ENCODE measurements at places on chromosomes 13 and 19.

DNA sequence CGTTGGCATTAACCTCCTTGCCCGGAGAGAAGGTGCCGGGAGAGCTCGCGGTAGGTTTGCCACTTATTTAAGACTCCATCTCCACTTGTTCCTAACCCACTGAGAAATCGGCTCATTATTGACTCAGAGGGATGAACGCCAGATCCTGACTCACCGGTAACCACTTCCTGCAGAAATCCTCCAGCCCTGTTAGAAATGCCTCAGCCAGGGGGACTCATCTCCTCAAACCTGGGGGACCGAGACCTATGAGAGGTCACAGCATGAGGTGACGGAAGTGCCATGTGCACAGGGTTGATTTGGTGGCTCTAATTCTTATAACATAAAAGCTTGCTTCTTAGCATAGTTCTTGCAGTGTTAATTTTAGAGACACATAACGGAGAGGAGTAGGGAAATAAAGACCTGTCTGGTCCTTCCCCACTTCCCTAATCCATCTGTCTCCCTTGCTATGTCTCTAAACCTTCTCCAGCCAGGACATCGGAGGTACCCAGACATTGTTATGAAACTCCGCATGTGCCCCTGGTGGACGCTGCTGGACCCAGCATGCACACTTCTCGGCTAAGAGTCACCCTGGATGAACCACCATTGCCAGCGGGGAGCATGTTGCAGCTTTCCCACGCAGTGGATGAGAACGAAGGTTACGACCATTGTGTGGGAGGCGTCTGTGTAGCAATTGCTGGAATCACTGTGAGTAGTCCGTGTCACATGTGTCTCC, 158.9 kb downstream of the EFNB2 start:
- DNase-seq = no peak

GRCh38 chr19:13437919-13438618, 68.2 kb downstream of the CACNA1A start:
- DNase-seq = no peak

GRCh38 chr19:49148784-49149651, 6.2 kb downstream of the HRC start:
- DNase-seq = peak; percentile 67

DNA sequence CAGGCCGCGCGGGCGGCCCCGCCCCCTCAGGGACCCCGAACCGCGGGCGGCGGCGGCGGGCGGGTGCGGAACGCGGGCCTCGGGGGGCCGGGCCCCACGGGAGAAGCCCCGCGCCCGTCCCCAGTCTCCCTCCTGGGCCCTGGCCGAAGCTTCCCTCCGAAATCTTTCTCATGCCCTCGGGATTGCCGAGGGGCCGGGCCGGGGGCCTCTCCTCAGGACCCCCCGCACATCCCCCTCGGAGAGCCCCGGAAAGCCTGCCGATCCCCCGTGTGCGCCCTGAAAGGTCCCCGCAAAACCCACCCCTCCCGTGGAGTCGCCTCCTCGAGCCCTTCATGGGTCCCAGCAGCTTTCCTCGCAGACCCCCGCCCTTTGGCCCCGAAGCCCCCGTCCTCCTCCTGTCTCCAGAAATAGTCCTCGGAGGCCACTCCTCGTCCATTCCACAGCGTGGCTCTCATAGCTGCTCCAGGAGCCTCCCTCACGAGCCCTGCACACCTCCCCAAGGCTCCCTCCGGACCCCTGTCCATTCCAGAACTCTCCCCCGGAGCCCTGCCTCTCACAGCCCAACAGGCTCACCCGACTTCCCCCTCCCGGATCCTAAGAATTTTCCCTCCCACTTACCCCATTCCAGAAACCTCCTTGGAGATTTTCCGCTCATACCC, 555 bp downstream of the SAMD4B start:
- no peak for DNase-seq

DNA sequence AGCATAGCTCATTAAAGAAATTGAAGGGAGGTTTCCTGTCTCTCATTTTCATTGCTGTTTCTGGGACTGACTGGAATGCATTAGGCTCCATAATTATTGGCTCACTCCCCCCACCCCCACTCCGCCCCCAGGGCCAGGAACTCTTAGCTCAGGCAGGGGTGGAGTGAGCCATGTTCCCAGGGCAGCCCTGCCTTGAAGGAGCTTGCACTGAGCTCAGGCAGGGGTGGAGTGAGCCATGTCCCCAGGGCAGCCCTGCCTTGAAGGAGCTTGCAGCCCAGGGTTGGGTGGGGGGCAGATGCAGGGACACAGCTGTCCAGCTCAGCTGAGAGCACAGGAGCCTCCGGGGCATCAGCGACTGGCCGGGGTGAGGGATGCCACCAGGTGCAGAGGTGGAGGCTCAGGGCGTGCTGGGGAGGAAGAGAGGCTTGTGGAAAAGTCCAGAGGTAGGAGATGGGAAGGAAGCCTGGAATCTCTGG, 39.1 kb upstream of the TFDP1 start:
- DNase-seq = no peak

DNA sequence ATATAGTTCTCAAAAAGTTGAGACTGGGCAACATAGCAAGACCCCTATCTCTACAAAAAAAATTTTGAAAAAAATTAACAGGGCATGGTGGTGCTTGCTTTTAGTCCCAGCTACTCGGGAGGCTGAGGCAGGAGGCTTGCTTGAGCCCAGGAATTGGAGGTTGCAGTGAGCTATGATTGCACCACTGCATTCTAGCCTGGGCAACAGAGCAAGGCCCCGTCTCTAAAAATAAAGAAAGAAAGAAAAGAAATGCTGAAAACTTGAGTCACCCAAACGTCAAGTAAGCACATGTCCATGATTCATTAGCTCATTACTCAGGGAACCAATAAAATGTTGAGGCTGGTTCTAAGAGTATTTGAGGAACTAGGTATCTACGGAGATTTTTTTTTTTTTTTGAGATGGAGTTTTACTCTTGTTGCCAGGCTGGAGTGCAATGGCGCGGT, 33.9 kb upstream of the SEMA6B start:
- DNase-seq = no peak
